ENCODE measurements at places on chromosomes 4 and X.

GRCh38 chr4:149136951-149137620 is 678.6 kb downstream of the IQCM start:
- DNase-seq: no peak

DNA sequence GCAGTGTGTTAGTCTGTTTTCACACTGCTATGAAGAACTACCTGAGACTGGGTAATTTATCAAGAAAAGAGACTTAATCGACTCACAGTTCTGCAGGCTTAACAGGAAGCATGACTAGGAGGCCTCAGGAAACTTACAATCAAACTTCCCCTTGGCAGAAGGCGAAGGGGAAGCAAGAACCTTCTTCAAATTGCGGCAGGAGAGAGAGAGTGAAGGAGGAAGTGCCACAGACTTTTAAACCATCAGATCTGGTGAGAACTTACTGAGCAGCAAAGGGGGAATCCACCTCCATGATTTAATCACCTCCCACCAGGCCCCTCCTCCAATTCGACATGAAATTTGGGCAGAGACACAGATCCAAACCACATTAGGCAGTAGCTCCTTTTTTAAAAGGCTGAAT is 59.2 kb upstream of the LEF1 start:
- DNase-seq: no peak

DNA sequence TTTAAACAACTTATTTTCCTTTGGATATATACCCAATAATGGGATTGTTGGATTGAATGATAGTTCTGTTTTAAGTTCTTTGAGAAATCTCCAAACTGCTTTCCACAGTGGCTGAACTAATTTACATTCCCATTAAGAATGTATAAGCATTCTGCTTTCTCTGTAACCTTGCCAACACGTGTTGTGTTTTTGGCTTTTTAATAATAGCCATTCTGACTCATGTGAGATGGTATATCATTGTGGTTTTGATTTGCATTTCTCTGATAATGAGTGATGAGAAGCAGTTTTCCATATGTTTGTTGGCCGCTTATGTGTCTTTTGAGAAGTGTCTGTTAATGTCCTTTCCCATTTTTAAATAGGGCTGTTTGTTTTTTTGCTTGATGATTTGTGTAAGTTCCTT is 155.6 kb upstream of the PITX2 start:
- DNase-seq: no peak

DNA sequence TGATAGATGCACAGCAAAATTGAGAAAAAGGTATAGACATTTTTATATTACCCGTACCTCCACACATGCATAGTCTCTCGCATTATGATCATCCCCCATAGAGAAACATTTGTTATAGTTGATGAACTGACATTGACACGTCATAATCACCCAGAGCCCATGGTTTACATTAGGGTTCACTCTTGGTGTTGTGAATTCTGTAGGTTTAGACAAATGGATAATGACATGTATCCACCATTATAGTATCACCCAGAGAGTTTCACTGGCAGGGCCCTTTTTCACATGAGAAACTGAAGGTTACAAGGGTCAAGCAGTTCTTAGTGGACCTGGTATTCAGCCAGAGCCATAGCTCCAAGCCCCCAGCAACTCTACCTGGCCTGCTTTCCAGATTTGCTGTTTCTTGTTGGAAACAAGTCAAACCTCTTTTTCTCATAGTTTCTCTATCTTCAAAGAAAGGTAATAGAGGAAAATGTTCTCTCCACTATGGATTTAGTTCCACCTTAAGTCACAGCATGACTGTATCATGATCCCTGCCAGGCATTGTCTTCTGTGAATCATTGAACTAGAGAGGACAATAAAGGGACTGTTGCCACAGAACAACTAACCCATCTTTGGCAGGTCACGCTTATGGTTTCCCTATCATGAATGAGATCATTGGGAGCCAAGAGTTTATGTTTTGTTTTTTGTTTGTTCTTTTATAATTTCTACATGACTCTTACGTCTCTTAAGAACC is 64.0 kb downstream of the HHIP start:
- DNase-seq: peak; percentile 79

DNA sequence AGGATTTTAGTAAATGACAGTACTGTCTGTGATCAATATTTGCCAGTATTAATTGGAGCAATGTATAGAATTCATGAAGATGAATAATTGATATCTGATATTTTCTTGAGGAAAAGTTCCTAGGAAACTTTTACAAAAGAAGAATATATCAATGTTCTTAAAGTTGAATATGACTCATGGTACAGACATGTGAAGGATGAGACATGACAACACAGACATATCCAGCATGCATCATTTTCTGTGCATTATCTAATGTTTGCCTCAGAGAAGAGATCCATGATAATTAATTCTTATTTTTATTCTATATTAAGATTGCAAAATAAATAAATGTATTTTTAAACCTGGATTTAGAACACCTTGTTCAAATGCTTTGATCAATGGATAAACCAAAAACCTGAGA is 452.9 kb upstream of the EPHA5 start:
- DNase-seq: no peak

- DNase-seq: no peak
These were observed 2073.8 kb upstream of the TENM3 start for GRCh38 chr4:180169394-180169793.

DNA sequence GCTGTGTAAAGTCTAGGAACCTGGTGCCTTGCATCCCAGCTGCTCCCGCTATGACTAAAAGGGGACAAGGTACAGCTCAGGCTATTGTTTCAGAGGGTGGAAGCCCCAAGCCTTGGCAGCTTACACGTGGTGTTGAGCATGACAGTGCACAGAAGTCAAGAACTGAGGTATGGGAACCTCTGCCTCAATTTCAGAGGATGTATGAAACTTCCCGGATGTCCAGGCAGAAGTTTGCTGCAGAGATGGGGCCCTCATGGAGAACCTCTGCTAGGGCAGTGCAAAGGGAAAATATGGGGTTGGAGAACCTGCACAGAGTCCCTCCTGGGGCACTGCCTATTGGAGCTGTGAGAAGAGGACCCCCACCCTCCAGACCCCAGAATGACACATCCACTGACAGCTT is 76.6 kb downstream of the DDX60 start:
- DNase-seq: no peak

DNA sequence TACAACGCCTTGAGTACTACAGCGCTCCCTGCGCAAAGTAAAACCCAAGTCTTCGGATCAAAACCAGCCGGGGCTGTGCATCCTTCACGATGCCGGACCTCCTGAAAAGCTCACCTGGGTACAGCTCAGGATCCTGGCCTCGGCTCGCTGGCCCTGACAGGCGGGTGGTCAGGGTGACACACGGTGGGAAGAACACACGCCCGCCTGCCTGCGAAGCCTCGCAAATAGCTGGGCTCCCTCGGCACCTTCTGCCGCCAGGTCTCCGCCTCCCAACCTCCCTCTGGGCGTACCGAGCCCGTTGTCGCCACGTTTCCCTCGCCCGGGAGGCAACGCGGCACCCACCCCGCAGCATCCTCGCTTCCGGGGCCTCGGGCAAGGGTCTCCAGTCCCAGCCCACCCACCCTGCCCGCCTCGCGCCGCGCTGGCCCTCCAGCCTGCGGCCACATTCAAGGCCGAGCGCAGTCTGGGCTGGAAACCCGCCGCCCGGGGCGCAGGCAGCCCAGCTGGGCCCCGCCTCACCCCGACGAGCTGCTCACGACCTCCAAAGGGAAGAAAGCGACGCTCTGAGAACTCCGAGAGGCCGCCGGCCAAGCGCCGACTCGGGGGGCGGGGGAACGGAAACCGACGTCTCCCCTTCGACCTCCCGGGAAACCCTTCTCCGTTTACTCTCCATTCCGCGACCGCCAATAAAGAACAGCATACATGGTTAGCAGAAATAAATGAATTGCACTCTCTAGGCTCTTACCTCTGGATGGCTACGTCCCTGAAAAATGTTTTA is 511 bp downstream of the PPM1K start:
- peak; percentile 59 for DNase-seq

DNA sequence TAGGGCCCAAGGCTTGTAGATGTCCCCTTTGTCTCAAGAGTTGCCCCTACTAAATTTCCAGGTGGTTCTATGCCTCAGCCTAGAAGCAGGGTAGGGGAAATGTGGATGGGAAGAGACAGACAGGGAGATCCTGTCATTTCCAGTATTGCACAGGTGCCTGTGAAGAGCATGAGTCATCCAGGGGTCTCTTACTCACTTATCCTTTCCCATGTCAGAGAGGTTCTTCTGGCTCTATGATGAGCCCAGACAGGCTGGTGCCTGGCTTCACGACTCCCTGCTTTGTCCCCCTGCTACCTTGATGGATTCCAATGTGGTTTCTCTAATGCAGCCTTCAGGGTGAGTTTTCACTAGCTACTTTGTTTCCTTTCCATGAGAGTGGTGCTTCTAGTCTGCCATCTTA is 35.2 kb upstream of the DDX60 start:
- DNase-seq: no peak

GRCh38 chrX:16578218-16578617 is 71.7 kb upstream of the S100G start:
- DNase-seq: peak; percentile 42

DNA sequence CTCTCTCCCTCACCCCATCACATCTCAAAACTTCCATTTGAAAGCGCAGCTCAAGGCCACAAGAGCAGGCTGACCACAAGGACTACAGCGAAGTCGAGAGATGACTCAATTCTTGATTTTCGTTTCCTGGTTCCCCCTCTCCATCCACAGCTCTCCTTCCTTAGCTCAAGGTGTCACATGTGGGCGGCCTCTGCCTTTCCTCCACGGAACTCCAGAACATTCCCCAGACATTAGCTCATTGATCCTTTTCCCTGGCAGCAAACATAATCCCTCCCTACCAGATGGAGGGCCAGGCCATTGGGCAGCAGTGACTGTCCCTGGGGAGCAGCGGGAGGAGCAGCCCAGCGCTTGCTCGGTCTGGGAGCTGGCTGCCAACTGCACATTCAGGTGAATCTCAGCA is 56.3 kb downstream of the CCDC149 start:
- peak; percentile 73 for DNase-seq

GRCh38 chrX:125947501-125947900 is 218.6 kb downstream of the DCAF12L2 start:
- DNase-seq: no peak

DNA sequence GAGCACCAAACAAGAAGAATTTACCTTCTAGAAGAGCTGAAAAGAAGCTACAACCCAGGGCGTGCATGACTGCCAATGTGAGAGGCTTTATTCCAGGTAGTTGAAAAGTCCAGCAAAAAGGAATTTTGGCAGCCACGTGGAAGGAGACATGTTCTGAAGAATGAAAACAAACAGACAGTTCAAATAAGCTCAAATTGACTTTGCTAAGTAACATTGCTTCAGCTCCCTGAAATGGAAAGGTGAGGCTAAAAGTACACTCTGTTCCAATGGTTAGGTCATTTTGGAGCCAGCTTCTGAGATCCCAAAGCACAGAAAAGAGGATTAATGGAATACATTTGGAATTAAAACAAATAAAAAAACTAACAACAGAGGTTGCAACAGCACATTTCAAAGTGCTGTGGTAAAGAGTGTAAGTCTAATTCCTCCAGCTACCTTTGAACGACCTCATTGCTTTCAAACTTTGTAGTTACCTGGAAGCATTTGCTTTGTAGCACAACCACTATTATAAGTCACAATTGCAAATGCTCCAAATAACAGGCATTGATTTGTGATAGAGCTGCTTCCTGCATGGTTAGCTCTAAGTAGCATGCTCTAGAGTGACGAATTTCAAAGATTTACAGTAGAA is 405.3 kb upstream of the EDA2R start:
- DNase-seq: no peak

GRCh38 chr4:62771983-62772557 is 1571.9 kb downstream of the ADGRL3 start:
- no peak for DNase-seq
